Caudate nucleus (tissue), 63 donors: ENCODE measurements at places on chromosomes 12 and 14.

DNA sequence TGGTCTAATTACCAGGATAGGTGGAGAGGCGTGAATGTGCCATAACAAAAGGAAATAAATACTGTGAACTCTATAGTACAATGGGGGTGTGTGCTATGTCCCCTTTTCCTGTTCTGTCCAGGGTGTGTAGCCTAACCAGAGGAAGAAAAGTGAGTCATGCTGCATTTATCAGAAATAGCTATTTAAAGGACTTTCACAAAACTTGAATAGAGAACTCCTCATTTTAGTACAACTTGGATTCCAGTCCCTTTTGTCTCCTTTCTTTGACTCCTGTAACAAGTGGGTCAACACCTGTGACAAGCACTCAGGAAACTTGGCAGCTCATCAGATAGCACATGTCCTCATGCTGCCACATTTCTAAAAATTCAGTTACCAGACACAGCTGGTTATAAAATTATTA, 123.4 kb downstream of the CCDC91 start:
- no peak for DNase-seq

GRCh38 chr12:90181216-90181615, 472.6 kb upstream of the ATP2B1 start:
- no peak for DNase-seq

GRCh38 chr14:64507376-64508156, 3.0 kb downstream of the ZBTB1 start:
- no peak for DNase-seq

- no peak for DNase-seq
Measured at GRCh38 chr14:66434464-66434863, 51.7 kb upstream of the CCDC196 start.

GRCh38 chr14:103973354-103973753, 31.0 kb upstream of the RD3L start:
- DNase-seq: no peak

GRCh38 chr12:60100160-60100559, 504.3 kb downstream of the SLC16A7 start:
- no peak for DNase-seq

DNA sequence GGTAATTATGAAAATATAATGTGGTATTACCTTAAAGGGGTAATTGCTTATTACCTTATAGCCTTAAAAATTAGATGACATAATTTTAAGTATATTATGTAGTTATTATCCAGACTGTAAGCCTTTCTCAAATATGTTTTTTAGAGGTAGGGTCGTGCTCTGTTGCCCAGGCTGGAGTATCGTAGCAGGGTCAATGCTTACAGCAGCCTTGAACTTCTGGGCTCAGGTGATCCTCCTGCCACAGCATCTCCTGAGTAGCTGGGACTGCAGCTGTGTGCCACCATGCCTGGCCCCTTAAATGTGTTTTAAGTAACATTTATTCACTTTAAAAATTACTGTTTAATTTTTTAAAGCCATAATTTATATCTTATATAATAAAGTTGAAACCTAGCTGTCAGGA, 10.4 kb downstream of the PRPF39 start:
- DNase-seq: no peak

DNA sequence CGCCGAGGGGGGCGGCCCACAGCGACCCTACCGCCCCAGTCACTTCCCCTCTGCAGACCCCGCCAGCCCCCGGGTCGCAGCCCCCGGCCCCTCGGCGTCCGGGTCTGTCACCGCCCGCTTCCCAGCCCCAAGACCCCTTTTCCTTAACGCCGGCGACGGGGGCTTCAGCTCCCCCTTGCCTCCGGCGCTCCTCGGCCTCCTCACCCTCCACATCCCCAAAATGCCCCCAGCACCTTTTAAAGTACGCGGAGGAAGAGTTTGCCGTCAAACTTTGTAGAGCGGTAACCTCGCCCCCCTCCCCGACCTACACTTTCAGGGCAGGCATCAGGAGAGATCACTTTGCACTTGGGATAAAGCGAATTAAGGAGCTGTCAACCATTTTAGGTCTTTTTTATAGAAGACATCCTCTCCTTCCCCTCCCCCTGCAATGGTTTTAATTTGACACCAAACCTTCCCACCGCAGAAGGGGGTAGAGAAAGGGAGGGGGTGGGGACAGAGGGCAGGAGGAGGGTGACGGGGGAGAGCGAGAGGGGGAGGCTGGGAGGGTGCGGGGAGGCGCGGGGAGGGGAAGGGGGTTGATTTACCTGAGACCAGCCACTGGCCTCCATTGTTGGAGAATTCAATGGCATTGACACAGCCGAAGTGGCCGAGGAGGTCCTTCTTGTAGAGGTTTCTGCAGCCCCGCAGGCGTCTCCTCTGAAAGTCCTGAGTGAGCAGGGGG, 578 bp downstream of the DCAF5 start:
- no peak for DNase-seq

DNA sequence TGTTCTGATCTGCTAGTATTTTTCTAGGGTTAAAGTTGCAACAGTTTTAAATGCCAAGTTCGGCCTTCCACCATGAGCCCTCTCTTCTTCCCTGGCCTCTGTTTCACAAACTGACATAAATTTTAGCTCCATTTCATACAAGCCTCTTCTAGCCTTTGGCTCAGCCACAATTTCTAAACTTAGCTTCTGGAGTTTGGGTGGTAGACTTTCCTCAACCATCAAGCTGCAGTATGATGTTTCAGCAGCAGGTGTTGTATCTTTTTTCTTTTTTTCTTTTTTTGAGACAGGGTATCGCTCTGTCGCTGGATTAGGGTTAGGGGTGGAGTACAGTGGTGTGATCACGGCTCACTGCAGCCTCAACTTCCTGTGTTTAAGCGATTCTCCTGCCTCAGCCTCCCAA, 29.4 kb downstream of the SETD3 start:
- no peak for DNase-seq

DNA sequence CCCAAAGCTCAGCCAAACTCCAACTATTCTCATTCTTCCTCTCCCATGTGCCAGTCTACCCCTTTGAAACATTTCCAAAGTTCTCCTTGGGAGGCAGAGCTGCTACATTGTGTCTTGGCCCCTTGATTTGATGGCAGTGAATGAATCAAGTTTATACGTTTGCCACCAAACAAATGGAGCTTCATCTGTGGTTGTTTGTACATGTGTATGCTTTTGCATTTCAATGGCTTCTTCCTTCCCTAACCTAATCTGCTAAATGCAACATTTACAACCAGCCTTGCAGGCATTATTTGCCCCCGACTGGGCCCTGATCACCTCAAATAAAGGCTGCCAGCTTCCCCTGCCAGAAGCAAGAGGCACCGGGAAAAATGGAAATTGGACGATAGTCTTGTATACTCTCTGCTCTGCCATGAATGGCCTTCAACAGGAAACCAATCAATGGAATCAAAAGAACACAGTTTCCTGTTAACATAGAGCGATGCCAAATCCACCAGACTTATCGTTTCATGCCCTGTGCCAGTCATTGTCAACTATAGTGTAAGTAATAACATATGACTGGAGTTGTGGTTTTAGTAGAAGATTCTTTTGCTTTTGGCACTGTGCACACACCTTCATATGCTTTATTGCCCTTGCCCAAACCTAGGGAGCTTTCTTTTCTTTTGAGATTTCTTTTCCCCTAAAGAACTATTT, 97.8 kb downstream of the TMEM30B start:
- no peak for DNase-seq

DNA sequence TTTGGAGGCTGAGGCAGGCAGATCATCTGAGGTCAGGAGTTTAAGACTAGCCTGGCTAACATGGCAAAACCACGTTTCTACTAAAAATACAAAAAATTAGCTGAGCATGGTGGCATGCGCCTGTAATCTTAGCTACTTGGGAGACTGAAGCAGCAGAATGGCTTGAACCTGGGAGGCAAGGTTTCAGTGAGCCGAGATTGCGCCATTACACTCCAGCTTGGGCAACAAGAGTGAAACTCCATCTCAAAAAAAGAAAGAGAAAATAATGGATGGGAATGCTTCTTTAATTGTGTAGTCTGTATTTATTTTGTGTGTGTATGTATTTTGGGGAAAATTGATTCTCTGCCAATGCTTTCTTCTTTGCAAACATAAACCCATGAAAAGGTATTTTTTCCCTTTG, 32.5 kb downstream of the SRGAP1 start:
- DNase-seq: no peak

- no peak for DNase-seq
Measured at GRCh38 chr12:105993766-105994555, 144.8 kb downstream of the NUAK1 start.

GRCh38 chr12:50533203-50533584, 28.4 kb downstream of the DIP2B start:
- DNase-seq: no peak

DNA sequence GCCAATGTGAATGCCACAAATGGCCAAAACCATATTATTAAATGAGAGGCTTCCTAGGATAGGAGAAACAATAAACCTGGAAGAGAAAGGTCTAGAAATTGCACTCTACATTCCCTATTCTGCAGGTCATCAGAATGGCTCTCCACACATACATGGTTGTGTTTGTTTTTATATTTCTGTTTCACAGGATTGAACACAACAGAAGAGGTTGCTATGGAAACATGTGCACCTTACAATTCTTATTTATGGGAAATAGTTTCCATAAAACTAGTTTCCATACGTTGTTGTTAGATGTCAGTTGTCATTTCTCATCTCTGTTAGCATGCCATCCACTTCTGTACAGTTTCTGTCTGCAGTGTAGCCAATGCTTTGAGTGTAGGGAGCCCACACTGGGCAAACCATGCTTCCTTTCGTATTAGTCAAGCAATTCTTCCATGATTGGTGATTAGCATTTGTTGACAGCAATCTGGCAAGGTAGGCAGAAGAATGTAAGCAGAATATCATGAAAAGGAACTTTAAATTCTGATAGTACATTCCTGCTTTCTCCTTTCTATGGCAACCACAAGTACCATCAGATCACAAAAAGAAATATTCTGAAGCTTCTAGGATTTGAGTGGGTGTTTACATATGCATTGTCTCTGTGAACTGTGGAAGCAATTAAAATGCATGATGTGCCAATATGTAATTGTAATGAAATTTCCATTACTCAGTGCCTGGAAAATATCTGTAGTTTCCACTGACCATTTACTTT, 141.6 kb upstream of the AVPR1A start:
- no peak for DNase-seq

GRCh38 chr14:58912799-58913432, 275.2 kb downstream of the DACT1 start:
- no peak for DNase-seq

DNA sequence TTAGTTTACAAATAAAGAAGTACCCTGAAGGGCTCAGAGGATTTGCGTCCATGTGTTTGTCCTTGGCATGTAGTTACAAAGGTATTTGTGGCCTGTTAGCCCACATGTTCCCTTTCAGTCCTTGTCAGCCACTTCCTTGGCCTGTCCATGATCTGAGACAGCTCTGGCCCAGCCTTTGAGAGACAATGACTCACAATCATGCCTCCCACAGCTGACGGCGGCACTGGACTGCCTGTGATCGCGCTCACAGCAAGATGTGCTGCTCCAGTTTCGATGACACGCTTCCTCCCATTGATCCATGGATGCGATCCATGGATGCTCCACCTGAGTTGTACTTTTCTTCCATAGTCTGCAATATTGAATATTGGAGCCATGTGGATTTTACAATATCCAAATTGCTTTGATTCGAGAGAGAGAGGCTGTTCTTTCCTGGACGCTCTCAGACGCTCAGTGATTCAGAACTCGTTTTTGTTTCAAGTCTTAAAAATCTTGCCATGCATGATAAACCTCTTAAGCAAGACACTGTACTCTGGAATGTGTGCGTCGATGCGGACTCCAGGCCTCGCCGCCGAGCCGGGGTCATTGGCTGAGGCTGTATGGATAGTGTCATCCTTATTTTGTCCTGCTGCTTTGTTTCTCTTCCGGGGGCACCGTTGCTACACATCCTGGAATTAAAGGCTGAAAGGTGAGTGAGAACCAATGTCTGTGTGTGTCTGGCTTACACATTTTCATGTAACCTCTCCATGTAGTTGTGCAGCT, 220.1 kb downstream of the GLT1D1 start:
- DNase-seq: no peak

DNA sequence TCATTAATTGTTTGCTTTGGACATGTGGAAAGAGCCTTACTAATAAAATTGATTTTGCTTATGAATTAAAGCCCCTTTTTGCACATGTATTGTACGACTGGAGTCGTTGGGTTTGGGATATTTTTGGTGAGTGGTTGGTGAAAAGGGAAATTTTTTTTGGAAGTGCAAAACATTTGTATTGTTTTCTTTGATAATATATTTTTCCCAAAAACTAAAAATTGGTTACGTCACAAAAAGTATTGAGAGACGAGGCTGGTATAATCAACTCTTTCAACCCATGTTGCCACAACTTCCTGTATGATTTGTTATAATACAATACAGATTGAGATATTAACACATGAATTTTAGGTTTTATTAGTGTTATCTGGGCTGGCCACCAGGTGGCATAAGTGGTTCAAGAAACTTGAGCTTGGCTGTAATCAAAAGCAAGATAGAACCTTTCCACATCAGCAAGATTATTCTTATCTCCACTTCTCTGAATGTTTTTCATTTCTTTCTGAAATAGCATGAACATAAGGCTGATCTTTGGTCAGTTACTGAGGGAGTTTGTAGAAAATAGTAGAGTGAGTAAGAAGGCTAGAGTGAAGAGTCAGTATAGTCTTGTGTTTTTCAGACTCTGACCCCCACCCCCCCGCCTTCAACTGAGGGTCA, 8.7 kb downstream of the NGDN start:
- DNase-seq: no peak

- peak; percentile 72 for DNase-seq
Measured at GRCh38 chr12:54358191-54358944, 5.9 kb downstream of the GPR84 start.

GRCh38 chr12:49555631-49556390, 12.1 kb downstream of the MCRS1 start:
- no peak for DNase-seq
